ENCODE measurements at places on chromosomes 11 and 22.

DNA sequence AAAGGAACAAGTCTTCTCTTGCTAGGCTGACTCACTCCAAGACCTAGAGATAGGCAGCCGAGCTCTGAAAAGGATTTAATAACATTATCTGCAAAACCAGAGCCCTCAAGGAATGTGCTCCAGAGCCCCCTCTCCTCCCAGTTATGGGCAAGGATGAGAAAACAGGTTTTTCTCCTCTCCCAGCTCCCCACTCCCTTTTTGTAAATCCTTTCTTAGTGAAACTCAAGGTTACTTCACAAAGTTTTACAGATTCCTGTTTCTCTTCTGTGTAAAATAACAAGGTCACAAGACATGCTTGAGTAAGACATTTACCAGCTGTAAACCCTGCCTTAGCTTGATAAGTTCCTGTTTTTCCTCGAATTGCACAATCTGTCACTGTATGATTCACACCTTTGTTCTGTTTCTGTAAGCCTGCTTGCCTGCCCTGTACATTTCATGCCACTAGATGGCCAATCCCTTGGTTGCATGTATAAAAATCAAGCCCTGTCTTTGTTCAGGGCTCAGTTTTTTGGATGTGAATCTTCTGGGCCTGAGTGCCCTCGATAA lies 489.4 kb downstream of the KCNA4 start:
- peak; percentile 97 for DNase-seq

GRCh38 chr11:60195923-60196368 lies 13.1 kb upstream of the MS4A6A start:
- no peak for DNase-seq

- DNase-seq, result no peak
Observed at GRCh38 chr11:43012606-43013005, 299.2 kb upstream of the API5 start.

- DNase-seq, result no peak
Observed at GRCh38 chr11:43866520-43866919, 14.1 kb upstream of the ALKBH3 start.

DNA sequence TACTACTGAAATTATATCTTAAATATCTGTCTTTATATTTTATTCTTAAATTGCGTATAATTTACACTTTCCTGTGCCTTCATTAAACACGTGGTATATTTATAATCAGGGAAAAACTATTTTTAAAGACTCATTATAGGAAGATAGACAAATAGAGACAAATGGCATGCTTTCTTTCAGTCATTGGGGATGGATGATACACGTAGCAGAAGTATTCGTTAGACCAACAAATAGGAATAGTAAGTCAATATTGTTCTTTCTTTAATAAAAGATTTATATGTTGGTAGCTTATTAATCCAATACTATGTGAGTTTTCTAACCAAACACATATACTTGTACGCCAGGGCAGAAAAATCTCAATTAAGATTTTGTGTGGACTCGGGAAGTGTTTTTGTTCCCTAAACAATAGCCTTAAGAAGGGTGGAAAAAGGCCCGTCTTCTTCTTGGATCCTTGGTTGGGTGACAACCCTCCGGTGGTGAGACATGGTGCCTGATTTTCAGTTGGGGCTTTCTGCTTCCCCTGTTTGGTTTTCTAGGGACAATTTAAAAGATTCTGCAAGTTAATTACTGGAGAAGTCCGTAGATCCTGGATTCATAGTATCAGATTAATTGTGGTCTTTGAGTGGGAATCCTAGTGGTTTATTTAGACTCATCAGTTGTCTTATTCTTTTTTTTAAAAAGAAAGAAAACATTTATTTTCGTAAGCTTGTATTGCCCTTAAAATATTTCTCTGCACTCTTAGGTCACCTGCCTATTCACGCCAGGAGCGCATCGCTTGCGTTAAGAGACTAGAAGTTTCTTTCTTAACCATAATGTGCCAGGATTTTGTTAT lies 83.5 kb upstream of the WNT7B start:
- peak; percentile 17 for DNase-seq

- no peak for DNase-seq
Observed at GRCh38 chr11:46372086-46372485, 9.4 kb upstream of the MDK start.

DNA sequence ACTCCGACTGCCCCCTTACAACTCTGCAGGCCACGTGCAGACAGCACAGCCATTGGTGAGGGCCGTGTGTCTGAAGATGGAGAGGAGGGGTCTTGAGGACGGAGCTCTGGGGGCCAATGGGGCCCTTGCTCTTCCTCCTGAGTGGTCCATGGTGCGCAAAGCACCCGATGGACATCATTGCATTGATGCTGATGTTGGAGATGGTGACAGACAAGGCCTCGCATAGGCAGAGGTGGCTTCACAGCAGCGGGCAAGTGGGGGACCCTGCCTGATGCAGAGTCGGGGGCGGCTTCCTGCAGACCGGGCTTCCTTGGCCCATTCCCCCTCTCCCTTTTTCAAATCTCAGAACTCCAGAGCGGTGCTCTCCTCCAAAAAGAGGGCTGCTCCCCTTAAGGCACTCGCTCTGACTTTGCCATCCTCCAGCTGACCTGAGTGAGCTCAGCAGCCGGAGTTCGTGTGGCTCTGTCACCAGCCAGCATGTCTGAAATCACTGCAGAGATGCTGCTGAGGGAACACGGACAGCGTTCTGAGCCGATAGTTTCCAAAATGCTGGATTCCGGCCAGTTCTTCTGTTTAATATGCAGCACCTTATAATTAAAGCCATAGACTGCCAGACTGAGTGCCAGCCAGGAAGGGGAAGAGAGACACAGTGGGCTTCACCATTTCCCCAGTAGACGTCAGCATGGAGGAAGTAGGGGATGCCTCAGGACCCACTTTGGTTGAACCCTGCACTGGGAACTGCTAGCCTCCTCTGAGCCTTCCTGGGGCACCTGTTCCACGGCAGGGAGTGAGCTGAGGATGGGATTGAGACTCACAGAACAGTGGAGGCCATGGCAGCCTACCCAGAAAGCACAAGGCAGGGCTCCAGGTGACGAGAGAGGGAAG lies 278.2 kb downstream of the BRD1 start:
- no peak for DNase-seq

- no peak for DNase-seq
Observed at GRCh38 chr11:96318850-96319249, 24.1 kb downstream of the MAML2 start.

DNA sequence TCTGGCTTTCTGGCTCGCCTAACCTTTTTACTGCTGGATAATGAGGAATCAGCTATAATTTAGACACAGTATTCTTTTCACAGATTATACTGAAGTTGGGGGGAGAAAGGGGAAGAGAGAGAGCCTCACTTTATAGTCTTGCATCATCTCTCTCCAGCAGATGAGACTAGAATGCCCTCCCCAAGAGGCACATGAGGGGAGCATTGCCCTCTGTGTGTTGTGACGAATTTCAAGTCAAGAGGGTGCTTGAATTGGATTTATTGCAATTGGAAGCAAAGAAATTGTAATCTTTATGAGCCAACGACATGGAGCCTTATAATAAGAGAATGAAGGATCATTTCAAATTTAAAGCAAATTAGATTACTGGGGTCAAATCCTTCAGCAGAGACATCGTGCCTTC lies 17.6 kb upstream of the CADM1 start:
- DNase-seq, result no peak

DNA sequence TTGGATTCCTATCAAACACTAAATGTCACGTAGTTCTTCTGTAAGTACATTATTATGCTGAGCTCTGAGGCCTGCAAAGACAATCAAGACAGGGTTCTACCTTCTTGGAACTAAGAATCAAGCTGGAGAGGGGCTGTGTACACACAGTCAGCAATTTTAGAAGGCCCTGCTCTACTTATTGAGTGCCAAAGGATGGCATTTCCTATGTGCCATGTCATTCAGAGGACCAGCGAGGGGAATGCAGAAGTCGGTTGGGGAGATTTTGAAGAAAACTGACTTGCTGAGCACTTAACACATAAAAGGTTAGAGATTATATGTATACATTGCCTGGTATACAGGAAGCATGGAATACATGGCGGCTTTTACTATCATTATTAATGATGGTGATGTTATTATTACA lies 5.3 kb downstream of the SLC37A2 start:
- DNase-seq, result no peak

GRCh38 chr22:20128902-20129746 lies 2.5 kb upstream of the ZDHHC8 start:
- DNase-seq, result peak; percentile 24

- DNase-seq, result no peak
Observed at GRCh38 chr11:86369668-86370067, 5.0 kb upstream of the CCDC81 start.

GRCh38 chr11:16812274-16812673 lies 73.8 kb downstream of the C11orf58 start:
- no peak for DNase-seq

- DNase-seq, result no peak
Observed at GRCh38 chr11:28393348-28393747, 285.2 kb downstream of the METTL15 start.

DNA sequence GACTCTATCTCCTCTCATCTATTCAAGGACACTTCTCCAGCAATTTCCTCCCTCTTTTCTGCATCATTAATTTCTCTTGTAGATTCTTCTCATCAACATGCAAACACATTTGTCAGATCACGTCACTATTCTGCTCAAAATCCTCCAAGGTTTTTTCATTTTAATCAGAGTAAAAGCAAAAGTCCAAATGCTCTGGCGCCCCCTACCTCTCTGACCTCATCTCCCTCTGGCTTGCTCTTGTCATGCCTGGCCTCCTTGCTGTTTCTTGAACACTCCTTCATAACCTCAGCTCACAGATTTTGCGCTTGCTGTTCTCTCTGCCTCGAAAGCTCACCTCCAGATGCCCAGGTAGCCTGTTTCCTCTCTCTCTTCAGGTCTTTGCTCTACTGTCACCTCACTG lies 22.4 kb downstream of the RTCB start:
- peak; percentile 65 for DNase-seq

DNA sequence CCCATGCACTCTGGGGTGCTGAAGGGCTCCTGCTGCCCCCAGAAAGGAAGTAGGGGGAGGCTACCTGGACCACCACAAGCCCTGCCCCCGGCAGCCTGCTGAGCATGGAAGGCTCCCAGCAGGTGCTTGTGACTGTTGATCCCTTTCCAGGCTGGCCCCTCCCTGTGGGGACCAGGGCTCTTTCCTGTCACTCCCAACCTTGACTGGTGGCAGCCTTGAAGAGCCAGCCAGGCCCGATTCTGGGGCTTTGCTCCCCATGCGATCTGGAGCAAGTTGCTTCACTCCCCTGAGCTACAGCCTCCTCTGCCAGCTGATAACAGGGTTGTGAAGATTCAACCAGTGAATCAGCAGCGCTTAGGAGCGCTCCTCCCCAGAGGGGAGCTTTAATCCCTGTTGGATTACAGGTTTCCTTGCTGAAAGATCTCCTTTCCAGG lies 4.6 kb upstream of the CST6 start:
- no peak for DNase-seq

DNA sequence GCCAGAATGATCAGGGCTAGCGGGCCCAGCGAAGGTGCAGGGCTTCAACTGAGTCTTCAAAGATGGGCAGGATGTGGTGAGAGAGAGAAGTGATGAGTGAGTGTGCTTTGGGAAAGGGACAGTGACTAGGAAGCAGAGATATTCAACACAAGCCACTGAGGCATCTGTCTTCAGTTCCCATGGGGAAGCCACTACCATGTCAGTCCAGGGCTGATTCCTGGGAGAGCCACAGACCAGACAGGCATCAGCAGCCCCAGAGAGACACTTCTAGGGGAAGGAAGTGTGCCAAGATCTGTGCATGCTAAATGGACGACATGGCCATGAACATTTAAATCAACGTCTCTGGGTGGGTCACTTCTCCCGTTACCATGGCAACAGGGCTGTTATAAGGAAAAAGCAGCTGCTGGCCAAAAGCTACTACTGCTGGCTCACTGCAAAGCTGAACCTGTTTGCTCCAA lies 28.5 kb downstream of the P4HA3 start:
- DNase-seq, result no peak

DNA sequence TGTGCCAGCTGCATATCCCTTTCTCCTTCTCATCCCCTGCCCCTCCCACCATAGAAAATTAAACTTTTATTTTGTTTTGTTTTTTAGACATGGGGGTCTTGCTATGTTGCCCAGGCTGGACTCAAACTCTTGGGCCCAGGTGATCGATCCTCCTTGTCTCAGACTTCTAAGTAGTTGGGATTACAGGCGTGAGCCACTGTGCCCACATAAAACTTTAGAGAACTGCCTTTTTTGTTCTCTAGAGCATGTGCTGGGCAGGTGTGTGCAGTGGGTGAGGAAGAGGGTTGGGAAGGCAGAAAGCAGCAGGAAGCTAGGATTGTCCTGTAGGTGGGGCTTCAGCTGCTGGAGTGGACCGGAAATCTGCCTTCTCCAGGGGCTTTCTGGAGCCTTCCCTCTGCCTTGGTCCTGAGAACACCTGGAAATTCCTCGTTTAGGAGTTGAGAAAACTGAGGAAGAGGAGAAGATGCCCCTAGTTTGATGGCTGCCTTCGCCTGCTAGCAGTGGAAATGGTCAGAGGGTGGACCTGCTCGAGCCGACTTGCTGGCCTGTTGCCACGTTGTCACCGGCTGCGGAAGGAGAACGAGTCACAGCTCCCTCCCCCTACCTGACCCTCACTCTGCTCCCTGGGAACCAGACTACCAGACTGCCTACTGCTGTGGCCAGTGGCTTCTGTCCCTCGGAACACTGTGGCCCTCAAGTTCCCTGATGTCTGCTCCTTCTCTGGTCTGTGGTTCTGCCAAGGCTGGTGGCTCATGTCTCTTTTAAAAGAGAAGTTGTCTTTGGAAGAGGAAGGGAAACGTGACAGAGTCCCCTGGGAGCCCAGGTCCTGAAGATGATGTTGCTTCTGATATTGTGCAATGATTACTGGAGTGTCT lies 4.0 kb downstream of the ST14 start:
- peak; percentile 13 for DNase-seq

GRCh38 chr11:110311783-110312579 lies 15.6 kb upstream of the RDX start:
- no peak for DNase-seq

DNA sequence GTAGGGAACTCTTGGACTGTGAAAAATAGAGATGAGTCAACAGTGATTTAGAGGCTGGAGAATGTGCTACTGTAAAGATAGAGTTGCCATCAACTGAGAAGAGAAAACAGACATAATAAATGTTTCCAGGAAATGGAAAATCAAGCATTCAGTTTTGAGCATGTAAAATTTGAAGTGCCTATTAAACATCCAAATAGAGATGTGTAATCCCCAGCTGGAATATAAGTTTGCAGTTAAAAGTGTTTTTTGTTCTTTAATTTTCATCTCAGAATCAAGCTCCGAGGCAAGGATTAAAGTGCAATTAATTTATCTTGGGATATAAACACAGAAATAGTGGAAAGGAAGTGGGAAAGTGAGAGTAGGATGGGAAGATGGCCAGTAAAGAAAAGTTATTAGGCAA lies 666.0 kb upstream of the RAG2 start:
- no peak for DNase-seq

DNA sequence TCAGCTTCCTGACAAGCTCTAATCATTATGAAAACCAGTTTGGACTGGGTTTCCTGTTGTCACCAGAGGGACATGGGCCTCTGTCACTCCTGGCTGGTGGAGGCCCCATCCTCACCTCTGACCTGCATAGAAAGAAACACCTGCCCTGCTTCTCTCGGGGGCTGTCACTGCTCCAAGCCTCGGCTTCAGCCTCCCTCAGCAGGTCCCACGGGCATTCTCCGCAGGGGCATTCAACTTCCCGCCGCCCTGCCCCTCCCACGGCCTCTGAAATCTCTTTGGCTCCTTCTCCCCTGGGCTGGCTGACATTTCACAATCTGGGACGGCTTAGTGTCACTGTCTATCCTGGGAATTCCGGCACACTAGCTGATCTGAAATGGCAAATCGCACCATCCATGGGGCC lies 257.9 kb downstream of the CTTN start:
- no peak for DNase-seq

All from Kasumi-1 (cell line).